CD4-positive, alpha-beta T cell treated with Interleukin-15 for 4 hours (primary cell): ENCODE measurements at places on chromosomes 4 and X.

- DNase-seq = no peak
Measured at GRCh38 chr4:69835766-69836165, 24.2 kb downstream of the SULT1E1 start.

GRCh38 chr4:181820553-181820952 lies 422.6 kb upstream of the TENM3 start:
- no peak for DNase-seq

DNA sequence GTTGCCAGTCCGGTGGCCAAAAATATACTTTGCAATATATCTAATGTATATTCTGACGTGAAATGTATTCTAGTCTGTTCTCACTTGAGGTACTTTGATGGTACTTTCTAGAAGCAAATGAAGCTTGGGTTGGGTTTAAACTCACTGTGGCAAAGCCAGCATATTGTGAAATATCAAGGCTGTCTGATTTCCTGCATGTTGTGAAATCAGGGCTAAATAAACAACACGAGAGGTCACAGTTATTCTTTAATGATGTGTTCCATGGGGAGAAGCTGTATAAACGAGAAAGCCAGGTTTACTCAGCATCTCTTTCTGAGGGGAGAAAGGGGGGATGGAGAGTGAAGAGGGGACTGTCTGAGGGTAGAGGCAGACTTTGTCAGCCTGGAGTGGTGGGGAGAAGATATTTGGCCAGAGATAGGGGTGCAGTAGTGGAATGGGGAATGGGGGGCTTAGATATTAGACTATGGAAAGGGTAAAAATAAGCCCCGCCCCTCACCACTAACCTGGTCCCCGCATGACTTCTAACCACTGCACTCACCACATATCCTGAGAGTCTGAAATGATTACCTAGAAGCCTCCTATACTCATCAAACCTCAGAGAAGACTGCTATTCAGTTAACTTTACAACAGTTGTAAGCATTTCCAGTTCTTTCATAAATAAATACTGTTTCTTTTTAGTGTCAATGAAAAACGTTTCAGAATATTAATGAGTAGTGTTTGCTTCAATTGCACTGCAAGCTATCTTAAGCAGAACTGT lies 5.9 kb upstream of the SCARB2 start:
- no peak for DNase-seq

DNA sequence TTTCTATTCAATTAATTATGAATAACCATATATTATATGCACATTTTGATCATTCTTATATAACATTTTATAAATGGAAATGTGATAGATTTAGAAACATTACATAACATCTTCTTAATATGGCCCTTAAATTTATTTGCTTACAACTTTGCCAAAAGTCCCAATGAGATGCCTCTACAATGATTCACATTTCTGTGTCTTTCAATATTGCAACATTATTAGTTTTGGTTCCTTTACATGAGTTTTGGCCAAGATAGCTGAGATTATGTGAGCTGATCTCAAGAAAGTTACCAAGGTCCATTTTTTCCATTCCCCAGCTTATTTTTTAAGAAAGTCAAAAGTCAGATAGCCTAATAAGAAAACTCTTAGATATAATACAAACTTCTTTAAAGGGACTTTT lies 361.2 kb downstream of the PCDH7 start:
- DNase-seq = no peak

DNA sequence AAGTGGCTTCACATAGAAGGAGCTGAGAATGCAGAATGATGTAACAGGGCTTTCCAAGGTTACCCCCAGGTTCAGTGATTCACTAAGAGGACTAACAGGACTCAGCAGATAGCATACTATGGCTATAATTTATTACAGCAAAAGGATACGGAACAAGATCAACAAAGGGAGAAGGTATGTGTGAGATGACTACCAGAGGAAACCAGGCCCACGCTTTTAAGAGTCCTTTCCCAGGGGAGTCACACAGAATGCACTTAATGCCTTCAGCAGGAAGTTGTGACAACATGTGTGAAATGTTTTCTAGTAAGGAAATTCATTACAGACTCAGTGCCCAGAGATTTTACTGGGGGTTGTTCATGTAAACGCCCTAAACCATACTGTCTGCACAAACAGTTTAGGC lies 373.6 kb upstream of the MAGEB2 start:
- DNase-seq = no peak

- no peak for DNase-seq
Measured at GRCh38 chrX:42755815-42756214, 22.1 kb downstream of the PPP1R2C start.

DNA sequence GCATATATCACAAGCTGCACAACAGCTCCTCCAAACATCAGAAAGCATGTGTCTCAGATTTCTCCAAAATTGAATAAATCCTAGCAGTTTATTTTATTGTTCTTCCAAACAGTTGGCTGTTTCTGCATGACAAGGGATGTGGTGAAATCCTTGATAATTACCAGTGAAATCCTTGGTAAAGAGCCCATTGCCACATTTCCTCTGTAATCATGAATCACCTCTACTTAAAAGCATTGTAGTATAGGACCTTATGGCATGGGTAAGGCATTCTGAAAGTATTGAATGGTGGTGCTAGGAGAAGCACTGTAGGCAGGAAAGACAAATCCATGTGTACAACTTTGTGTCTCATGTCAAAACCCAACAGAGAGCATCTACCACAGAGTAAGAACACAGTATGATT lies 135.8 kb upstream of the NDST3 start:
- no peak for DNase-seq

GRCh38 chrX:24498975-24499374 lies 33.9 kb downstream of the PDK3 start:
- peak; percentile 51 for DNase-seq

GRCh38 chrX:107325467-107325866 lies 119.1 kb downstream of the DNAAF6 start:
- no peak for DNase-seq

DNA sequence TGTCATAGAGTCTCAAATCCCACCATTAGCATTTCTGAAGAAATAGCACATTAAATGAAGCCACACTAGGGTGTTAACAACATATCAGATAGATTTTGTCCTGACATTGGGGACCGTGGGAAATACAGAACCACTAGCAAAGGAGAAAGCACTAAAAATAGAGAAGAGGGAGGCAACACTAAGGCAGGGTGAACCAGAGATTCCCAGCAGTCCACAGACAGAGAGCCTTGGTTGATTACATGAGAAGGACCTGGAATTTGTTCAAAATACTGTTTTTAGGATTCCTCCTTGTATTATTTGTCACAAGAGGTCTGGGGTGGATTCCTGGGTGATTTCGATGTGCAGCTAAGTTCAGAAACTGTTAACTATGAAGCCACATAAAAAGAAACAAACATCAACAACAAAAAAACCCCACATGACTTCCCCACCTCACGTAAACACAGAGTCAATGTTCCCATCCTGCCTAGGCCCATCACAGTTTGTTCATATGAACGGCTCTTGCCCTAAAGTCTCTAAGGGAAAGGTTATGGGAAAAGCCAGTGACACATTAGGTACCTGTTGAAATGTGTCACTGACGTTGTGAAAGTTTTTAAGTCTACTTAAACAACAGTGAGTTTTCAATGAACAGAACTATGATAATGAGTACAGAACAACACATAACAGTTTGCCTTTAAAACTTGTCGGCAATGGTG lies 23.6 kb upstream of the GRSF1 start:
- no peak for DNase-seq

DNA sequence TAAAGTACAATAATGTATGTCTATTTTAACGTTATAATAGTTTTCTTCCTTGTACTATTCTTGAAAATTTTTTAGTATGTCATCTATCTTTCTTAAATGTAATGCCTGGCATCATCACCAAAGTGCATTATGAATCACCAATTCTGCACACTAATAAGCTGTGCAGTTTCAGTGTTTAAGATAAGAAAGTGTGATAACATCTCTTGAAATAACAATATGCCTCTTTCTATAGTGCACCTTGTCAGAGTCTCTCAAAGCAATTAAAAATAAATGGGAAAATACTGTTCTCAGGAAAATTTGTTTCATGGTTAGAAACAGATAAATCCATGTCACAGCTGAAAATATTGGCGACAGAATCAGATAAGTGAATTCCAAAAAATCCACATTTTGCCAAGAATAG lies 457.4 kb upstream of the PCDH10 start:
- no peak for DNase-seq

DNA sequence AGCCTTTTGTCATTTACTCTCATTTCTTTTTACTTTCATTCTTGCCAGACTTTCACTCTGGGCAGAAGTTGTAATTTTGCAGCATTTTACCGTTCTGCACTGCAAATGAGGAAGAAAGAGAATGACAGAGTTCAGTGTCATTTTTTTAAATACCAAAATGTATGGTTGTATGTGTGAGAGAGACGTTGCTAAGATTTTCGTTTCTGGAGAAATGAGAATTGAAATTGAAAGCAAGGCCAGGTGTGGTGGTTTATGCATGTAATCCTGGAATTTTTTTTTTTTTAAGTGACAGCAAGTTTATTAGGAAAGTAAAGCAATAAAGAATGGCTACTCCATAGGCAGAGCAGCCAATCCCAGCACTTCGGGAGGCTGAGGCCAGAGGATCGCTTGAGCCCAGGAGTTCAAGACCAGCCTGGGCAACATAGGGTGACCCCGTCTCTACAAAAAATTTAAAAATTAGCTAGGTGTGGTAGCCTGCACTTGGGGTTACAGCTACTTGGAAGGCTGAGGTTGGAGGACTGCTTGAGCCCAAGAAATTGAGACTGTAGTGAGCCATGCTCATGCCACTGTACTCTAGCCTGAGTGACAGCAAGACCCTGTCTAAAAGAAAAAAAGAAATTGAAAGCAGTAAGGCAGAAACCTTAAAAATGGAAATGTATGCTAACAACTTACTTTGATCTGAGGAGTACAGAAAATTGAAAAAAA lies 12.9 kb downstream of the DCK start:
- no peak for DNase-seq

DNA sequence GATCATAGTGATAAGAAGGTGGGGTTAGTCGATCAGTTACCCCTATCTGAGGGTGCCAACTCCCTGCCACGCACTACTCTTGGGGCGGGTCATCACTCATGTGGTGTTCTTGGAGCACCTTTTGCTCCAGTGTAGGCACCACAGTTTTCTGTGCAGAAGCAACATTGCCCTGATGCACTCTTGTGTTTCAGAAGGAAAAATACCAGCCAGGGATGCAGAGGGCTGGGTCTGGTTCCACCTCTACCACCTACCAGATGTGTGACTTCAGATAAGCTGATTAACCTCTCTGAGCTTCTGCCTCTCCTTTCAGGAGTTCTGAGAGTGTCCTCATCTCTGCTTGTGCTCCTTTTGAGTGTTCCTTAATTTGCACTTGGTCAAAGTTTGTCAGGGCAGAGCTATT lies 29.9 kb upstream of the PROM1 start:
- DNase-seq = no peak

DNA sequence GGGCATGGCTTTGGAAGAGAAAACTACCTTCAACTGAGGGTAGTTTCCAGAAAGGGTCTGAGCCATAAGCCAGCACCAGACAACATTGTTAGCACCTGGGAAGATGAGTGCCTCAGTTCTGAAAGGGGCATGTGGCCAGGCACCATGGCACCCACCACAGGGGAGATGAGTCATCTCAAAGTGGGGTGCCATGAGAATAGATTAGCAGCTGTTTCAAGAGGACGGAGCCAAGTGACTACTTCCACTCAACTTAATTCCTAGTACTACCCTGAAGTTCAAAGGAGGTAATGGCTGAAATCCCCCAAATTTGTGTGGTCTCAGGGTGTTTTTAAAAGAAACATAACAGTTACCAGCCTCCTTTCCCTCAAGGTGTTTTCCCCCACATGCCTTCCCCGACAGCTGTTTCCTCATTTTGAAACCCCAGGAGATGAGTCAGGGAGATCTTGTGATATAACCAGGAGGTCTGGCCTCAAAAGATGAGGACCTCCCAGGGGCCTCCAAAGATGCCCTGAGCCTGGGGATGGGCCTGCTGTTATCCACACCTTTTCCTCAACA lies 27.8 kb upstream of the FTHL17 start:
- DNase-seq = no peak

DNA sequence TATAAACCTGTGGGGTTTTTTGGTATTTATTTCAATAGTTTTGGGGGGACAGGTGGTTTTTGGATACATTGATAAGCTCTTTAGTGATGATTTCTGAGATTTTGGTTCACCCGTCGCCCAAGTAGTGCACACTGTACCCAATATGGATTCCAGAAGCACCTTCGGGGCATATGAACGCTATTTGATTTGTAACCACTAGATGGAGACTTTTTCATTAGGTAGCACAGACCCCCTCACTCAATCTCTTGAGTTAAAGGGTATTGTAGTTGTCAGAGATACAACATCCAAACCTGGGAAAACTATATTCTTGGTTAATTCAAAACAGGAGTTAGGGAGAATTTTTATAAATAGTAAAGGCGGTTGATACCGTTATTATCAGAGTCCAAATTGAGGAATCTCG lies 79.8 kb downstream of the SPANXN3 start:
- no peak for DNase-seq

GRCh38 chr4:22264261-22264660 lies 251.6 kb downstream of the ADGRA3 start:
- no peak for DNase-seq

- no peak for DNase-seq
Measured at GRCh38 chr4:7511525-7511924, 76.8 kb upstream of the PSAPL1 start.

- DNase-seq = no peak
Measured at GRCh38 chrX:145751943-145752342, 65.7 kb upstream of the SLITRK2 start.

GRCh38 chr4:7194251-7195140 lies 2.2 kb downstream of the SORCS2 start:
- no peak for DNase-seq

GRCh38 chrX:110167952-110168451 lies 149.9 kb downstream of the AMMECR1 start:
- DNase-seq = peak; percentile 40

DNA sequence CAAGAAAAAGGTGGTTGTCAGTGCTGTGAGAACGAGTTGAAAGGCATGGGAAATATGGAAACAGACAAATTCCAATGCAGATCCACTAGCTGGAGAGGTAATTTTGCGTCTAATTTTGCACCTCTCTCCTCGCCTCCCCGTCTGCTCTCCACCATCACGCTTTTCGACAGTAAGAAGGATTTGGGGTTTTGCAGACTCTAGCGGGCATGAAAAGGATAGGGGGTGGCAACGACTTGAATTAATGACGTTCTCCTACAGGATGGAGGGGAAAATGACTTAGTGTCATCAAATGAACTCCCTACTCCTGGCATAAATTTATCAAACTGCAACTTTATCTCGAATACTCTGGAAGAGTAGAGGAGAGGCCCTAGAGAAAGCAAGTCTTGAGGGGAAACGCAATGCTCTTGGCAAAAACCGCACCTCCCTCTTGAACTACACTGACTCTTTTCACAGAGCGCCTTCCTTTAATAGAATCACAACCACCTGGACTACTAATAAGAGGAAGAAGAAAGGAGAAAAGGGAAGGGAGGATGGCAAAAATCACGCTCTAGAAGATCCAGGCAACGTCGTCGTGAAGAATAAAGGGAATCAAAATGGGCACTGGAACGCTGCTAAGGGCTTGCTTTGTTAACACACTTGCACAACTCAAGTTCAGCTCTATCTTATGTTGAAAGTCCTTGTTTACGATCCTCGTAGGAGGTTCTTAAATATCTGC lies 871 bp upstream of the SLITRK2 start:
- no peak for DNase-seq
